ENCODE measurements at places on chromosomes 12 and 14. TPM values are rescaled to one million over a fixed set of nuclear protein-coding genes. Genes with fewer than 3 reads are reported as not detected.
A peak's percentile ranks its signal among the peaks of the same experiment; 100 is the strongest.

Gene LTBR
- total RNA-seq: 69.6 TPM

Gene COL2A1
- total RNA-seq: under 0.01 TPM

Gene MVK
- total RNA-seq: 29.8 TPM

DNA sequence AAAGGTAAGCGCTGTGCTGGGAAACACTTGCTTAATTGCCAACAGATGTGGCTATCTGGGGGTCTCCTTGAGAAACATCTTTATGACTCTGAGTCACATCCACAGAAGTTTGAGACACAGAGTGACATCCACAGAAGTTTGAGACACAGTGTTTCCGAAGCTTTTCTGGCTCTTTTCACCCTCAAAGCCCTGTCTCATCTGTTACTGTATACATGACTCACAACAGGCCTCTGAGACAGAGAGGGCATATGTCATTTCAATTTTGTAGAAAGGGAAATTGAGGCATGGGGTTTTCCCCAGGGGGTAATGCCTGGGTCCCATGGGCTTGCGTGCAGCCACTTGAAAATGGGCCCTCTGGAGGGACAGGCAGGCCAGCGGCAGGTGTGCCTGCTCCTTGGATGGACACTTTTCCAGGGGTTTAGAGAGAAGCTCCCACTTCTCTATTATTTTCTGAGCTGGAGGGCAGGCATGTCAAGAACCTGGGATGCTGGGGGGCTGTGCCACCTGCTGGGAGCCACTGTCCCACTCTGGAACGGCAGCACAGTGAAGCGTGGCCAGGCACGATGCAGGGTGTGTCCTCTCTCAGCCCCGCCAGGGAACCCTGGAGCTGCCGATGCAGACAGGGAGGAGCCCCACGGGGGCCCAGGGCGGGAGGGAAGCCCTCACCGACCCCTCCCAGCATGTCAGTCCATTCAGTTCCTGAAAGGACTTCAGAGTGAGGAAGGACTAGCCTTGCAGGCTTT, 111.3 kb upstream of the FKBP4 start:
- DNase-seq: no peak

Gene FOXG1
- total RNA-seq: not detected

GRCh38 chr14:79629411-79630287, 581.7 kb downstream of the DIO2 start:
- DNase-seq: peak; percentile 21

All from fibroblast of villous mesenchyme (primary cell).